ENCODE measurements at places on chromosomes 2 and 18.

GRCh38 chr18:29154196-29154757 is 977.3 kb upstream of the CDH2 start:
- no peak for DNase-seq

DNA sequence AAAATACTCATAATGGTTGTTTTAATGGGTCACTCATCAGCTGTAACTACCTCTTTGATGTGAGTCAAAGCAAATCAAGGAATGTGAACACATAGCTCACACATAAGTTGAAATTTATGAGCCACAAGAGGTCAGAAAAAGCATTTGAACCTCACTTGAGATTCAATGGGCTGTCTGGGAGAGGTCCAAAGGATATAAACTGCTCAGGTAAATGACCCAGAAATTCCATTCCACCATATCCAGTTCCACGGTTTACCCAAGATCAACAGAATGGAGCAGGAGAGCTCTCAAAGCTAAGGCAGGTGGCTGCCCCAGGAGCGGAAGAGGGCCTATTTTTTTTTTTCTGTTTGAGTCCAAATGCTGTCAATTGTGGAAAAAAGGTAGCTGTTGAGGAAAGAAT is 464.1 kb downstream of the TNS1 start:
- DNase-seq = no peak

DNA sequence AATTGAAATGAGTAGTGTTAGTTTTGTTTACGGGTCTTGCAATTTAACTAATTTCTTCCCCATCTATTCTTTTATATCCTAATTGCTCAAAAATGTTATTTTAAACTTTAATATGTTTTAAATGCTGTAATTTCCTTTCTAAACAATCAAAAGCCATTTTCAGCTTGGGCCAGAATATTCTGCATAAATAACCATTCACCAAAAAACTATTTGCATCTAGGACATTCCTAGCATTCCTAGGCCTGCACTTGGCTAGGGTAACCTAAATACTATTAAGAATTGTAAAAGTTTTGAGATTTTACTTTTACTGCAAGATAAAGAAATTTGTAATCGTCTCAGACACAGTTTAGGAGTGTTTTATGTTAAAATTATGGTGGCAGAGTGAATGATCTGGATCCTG is 7.8 kb upstream of the ETAA1 start:
- DNase-seq = no peak

GRCh38 chr2:130887643-130888042 is 50.9 kb downstream of the ARHGEF4 start:
- DNase-seq = no peak

- no peak for DNase-seq
These were observed 8.4 kb downstream of the DAPL1 start for GRCh38 chr2:158803506-158803905.

DNA sequence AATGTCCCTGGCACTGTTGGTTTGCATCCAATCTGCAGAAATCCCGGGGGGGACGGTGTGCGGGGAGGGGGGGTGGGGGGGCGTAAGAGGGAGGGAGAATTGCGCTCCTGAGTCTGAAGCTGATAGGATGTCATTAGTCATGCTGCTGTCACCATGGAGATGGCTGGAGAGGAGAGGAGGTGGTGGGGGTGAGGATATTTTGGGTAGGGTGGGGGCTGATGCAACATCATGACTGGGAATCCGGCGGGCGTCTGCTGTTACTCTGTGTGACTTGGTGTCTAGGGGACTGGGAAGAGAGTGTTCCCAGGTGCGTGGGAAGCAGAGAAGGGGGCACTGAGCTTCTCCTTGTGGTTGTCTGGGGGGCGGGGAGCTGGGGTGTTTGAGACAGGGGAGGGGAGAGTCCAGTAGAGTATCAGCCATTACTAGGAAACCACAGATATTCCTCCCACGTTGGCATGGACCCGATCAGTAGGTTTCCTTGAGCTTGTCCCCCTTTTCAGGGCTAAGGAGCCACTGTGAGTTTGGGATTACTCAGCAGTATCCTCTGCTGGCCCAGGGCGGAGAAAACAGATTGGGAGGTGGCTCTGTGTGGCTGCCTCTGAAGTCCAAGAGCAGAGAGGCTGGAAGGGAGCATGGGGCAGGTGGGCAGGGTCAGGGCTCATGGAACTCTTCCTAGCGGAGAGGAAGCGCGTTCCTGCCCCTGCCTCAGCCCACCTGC is 18.9 kb downstream of the TET3 start:
- DNase-seq = no peak

DNA sequence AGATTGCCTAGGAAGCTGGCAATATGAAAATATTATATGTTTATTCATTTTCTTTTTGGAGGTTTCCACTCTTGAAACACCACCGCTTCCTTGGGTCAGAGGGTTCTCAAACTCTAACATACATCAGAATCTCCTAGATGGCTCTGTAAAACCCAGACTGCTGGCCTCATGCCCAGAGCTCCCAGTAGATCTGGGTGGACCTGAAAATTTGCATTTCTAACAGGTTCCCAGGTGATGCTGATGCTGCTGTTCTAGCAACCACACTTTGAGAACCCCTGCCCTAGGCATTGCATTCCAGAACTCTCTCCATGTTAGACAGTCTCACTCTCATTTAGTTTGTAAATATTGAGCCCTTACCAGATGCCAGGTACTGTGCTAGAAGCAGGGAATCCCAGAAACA is 139.4 kb downstream of the FAM210A start:
- peak; percentile 51 for DNase-seq

- no peak for DNase-seq
These were observed 452.7 kb downstream of the STK39 start for GRCh38 chr2:167794554-167795255.

- peak; percentile 95 for DNase-seq
These were observed 26.4 kb upstream of the CD207 start for GRCh38 chr2:70861777-70862625.

- no peak for DNase-seq
These were observed 143.5 kb downstream of the MBP start for GRCh38 chr18:76988827-76989646.

All from osteocyte (in vitro differentiated cells).